ENCODE measurements at places on chromosomes 6 and 20.
A peak's percentile ranks its signal among the peaks of the same experiment; 100 is the strongest.

DNA sequence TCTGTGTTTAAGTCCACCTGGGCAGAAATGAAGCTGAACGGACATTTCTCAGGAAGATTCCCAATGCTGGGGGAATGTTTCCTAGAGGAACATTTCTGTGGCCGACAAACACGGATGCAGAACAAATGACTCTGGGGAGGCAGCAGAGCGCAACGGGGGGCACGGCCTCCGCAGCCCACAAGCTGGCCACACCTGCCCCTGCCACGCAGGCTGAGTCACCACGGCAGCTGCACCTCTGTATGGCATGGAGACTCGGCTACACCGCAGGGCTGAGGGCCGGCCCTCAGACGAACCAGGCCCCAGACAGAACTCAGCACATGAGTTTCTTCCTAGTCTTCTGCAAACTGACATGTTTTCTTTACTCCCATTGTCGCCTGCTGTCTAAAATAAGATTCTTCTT, 10.0 kb upstream of the PRR18 start:
- no peak for DNase-seq

- no peak for DNase-seq
These were observed 54.4 kb downstream of the RTN4IP1 start for GRCh38 chr6:106574741-106575458.

- no peak for DNase-seq
These were observed 31.2 kb upstream of the RALGAPA2 start for GRCh38 chr20:20743511-20744169.

DNA sequence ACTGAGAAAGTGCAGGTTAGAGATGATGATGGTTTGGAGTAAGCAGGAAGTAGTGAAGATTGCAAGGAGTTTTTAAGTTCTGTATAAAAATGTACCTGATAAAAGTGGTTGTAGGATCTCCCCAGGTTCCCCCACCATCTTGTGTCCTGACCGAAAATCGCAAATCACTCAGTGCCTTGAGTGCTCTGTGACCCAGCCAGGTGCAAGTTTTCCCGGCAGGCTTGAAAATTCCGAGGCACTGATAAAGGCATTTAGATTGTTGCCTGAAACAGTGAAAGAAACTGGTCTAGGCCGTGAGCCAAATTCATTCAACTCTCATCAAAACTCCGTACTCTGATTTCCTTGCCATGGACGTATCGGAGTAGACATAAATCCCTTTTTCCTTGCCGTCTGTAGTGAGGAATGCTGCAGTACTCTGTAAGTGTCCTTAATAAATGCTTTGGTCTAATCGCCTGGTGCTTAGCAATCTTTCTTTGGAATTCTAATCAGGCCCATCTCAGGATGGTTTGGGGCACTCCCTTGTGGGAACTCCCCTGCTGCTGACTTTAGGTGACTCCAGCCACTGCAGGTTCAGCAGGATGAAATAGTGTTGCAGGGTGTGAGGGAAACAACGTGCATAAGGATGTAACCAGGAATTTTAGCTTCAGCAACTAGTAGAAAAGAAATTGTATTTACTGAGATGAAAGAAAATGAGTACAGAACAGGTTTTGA, 1199.8 kb upstream of the MAP3K7 start:
- DNase-seq = no peak

GRCh38 chr6:75424618-75425548, 68.7 kb downstream of the FILIP1 start:
- no peak for DNase-seq

DNA sequence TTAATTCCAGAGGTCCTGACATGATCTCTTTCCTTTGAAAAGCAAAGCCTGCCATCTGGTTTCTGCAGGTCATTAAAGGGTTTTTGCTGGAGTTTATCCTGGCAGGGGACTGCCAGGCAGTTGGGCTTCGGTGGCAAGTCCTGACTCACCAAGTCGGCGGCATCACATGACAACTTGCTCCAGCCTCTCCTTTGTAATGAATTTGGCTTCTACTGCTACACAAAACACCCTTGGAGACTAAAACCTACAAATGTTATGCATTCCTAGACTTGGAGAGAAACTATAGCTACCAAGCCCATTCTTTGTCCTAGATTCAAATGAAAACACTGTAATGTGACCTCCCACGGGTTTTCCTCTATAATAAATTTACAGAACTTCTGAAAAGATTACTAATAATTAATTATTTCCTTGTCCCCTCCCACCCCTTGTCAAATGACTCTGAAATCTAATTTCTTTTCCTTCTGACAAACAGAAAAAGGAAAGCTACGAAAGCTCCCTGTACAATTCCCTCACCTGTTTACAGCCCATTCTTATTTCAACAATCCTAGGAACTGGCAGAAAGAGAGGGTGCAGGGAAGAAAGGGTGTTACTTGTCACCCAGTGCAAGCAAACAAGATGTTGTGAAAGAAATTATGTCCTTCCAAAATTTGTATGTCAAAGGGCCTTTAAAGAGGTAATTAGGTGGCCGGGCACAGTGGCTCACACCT, 62.9 kb downstream of the QRSL1 start:
- no peak for DNase-seq

GRCh38 chr6:152648105-152648504, 10.9 kb upstream of the SYNE1 start:
- DNase-seq = no peak

- DNase-seq = no peak
These were observed 17.9 kb upstream of the SIRPB1 start for GRCh38 chr20:1637755-1638154.

GRCh38 chr6:105978974-105979373, 107.2 kb upstream of the PRDM1 start:
- no peak for DNase-seq

GRCh38 chr6:14655201-14656061, 537.9 kb downstream of the CD83 start:
- no peak for DNase-seq

GRCh38 chr6:161038229-161039031, 46.9 kb downstream of the MAP3K4 start:
- DNase-seq = no peak

DNA sequence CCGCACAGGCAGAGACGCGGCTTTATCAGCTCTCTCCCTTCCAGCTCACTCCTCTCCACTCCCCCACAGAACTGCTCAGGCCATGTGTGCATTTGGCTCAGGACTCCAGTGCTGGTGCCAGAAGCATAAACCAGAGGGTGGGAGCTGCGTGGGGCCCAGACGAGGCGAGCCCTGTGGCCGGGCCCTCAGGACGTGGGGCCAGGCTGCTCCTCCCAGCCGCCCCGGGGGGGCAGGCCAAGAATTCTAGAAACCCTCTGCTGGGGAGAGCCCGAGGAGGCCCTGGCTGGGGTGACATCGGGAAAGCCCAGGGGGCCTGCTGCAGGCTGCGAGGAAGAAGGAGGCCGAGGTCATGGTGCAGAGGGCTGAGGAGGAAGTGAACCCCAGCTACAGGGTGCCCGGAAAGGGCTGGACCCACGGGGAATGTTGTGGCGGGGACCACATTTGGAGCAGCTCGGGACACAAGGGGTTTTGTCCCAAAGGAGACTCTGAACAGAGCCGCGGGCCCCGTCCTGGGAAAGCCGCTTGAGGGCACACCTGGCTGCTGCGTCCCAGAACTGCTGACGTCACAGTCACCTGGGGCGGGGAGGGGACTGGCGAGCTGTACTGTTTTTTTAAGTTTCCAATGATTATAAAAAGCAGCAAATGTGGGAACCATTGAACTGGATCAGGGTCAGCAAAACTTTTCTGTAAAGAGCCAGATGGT, 107.1 kb downstream of the BANF2 start:
- no peak for DNase-seq

DNA sequence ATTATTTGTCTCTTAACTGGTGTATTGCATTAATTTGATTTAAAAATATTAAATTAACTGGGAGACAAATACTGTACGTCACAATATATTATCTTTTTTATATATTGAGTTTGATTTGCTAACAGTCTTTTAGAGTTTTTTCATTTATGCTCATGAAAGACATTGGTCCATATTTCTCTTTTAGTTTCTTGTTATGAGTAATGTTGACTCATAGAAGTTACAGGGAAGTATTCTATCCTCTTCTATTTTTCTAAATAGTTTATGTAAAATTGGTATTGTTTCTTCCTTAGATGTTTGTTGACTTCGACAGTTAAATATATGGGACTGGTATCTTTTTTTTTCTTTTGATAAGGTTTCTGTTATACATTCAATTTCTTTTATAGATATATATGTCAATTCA, 1115.6 kb upstream of the CITED2 start:
- no peak for DNase-seq

GRCh38 chr6:150183105-150183504, 40.3 kb downstream of the PPP1R14C start:
- no peak for DNase-seq

- DNase-seq = no peak
These were observed 670.2 kb downstream of the RFPL4B start for GRCh38 chr6:113017353-113017752.

- DNase-seq = no peak
These were observed 1.4 kb upstream of the RNF8 start for GRCh38 chr6:37352384-37352783.

DNA sequence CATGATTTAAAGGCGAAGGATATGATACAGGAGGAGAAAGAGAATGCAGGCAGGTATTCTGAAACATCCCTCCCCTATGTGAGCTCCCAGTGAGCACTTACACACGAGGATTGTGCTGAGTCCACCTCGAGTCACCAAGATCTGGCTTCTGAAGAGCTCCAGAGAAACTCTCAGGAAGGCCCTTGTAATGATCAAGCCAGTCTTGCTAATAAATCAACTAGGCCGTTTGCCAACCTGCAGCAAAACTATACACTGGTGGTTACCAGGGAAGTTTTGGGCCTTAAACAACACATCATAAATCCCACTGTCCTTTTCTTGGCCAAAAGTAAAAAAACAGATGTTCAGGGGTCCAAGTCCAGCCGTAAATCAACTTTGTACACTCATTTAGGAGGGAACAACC, 79.2 kb downstream of the STXBP5 start:
- DNase-seq = peak; percentile 8

GRCh38 chr20:20498076-20498861, 130.4 kb downstream of the INSM1 start:
- no peak for DNase-seq

DNA sequence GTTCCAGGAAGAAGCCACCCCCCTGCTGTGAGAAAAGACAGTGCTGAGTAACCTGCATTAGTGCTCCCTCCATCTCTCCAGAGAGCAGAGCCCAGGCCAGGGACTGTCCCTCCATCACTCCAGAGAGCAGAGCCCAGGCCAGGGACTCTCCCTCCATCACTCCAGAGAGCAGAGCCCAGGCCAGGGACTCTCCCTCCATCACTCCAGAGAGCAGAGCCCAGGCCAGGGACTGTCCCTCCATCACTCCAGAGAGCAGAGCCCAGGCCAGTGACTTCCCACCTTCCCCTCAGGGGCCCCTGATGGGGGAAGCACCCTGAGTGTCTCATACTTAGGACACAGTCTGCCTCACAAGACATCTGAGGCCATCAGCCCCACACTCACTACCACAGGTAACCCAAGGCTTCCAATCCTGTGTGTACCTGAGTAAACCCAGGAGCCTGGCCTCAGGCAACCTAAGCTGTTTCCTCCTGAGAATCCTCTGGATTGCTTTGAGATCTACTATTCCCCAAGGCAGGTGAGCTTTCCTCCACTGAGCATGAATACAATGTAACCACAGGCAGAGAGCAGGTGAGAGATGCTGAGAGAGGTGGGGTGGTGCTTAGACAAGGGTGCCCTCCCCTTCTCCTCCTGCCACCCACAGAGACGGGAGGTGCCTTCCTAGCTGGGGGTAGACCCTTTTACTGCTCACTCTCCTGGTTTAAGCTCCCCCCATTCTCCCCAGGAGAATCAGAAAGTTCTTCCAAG, 4.9 kb downstream of the TBXT start:
- peak; percentile 69 for DNase-seq

- no peak for DNase-seq
These were observed 50.1 kb downstream of the PHF3 start for GRCh38 chr6:63685446-63686379.

DNA sequence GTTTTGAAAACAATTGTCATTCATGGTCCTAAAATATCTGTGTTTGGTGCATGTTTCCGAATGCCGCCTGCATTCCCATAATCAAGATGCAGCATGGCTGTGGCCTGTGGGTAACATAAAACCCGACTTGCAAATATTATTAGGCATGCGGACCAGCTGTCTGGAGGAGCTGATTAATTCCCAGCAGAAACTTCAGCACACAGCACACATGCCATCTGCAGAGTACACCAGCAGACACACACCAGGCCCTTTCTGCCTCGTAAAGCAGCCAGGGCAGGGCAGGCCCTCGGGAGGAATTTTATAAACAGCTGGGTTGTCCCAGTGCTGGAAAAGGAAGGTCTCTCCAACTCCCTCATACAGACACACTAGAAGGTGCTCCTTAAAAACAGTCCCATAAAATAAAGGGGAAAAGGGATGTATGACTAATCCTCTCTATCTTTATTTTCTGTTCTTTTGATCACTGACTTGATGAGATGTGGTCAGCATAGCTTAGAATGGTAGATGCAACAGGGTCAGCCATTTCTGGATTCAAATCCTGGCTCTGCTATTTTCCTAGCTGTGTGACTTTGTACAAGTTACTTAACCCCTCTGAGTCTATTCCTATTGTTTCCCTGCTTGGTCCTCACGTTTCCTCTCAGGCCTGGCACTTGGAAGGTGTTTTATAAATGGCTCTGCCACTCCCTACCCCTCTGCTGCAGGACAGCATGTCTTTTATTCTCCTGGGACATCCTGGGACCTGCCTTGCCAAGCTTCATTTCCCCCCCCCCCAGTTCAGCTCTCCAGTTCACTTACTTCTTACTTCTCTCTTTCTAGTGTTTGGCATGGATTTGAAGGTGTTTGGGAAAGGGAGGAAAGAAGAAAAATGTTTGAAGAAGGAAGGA, 85.9 kb upstream of the TRAF3IP2 start:
- no peak for DNase-seq

DNA sequence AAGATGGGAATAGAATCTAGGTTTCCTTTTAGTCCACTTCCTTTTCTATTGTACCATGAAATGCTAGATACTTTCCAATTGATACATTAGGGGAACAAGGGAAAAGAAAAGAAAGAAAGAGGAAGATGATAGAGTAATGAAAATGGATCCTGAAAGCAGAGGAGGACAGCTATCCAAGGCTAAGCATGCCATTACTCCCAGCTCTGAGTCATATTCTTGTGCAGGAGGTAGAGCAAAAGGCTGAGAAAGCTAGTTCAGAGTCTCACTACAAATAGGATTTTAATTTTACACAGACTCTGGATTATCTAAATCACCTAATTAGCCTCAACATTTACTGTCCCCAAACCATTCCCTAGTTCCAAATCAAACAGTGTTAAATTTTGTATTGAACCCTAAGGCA, 23.6 kb downstream of the RWDD2A start:
- DNase-seq = no peak

GRCh38 chr6:89295981-89296380, 19.1 kb downstream of the GABRR2 start:
- DNase-seq = no peak

DNA sequence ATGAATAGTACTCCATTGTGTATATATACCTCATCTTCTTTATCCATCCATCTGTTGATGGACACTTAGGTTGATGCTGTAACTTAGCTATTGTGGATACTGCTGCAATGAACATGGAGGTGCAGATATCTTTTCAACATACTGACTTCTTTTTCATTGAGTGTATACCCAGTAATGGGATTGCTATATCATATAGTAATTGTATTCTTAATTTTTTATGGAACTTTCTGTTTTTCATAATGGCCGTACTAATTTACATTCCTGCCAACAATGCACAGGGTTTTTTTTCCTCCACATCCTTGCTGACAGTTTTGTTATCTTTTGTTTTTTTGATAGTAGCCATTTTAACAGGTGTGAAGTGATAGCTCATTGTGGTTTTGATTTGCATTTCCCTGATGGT, 5.2 kb downstream of the CCN2 start:
- no peak for DNase-seq
